Activated gamma-delta T cell treated with anti-CD3 and anti-CD28 coated beads, Interleukin-2, amount 50 U/mL, for 16 hours (primary cell): ENCODE measurements at places on chromosomes 6 and 20.

DNA sequence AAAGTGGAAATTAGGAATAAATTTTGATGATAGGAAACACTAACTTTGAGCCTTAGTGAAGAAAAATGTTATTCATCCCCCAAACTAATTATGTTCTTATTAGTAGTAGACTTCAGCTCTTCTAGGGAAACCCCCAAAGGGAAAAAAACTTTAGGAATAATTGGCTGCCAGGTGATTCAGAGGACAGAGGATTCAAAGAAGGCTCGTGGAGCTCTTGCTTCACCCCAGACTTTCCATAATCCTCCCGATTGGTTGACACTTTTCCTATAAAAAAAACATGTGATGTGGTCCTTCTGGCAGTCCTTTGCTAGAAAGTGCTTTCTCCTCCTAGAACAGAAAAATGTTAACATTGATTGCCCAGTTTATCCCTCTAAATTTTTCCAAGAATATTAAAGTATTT, 5.6 kb upstream of the CCDC170 start:
- no peak for DNase-seq

- no peak for DNase-seq
These were observed 276.0 kb downstream of the GJA1 start for GRCh38 chr6:121711472-121711871.

DNA sequence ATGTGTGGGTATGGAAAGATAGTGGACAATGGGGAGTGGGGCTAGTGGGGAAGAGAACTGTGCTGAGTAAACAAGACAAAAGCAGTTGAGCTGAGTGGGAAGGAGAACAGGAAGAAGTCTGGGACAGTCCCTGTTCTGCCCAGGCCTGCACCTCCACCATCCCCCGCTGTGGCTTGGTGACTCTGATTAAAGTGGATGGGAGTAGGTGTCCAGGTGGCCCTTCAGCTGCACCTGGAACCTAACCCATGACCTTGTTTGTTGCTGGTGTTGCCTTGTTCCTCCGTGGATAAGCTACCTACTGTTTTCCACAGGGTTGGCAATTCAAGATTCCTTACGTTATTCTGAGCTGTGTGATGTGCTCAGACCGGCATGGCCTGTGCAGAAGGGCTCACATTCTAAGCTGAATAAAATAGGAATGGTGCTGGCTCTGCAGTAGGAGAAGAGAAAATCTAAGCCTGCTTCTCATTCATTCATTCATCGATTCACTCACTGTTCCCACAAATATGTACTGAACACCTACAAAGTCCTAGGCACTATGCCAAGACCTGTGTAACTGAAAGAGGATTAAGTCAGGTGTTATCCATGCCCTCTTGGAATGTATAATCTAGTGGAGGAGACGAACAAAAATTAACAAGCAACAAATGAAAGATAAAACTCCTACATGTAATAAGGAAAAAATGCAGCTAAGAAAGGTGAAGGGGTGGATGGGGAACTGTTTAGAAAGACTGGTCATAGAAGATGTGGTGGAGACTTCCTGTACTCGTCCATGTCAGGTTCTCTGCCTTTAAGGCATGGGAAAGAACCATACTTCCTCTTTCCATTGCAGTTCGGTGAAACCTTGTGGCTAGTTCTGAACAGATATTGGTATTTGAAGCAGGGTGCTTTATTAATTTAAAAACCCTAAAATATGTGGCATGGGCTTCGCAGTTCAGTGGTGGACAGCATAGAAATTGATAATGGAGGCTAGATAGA, 10.1 kb upstream of the CALHM6 start:
- DNase-seq = no peak

DNA sequence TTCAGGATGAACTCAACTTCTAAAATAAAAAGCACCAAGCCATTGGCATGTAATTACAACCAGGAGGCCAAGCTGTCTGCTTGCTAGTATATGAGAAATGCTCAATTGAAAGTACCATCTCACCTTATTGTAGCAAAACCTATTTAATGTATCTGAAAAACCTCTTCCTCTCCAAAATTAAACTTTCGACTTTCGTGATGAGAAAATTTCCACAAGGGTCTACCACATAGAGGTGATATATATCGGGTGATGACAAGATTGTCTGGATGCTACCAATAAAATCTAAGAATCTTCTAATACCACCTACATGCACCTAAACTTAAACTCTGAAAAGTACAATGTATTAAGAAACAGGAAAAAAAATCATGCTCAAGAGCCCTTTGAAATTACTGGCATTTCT, 74.2 kb downstream of the ATXN1 start:
- no peak for DNase-seq

GRCh38 chr6:80792151-80792550, 685.7 kb downstream of the BCKDHB start:
- no peak for DNase-seq

- DNase-seq = peak; percentile 61
These were observed 11.0 kb downstream of the UNC5CL start for GRCh38 chr6:41027799-41028560.

GRCh38 chr20:10958279-10958678, 284.5 kb upstream of the JAG1 start:
- no peak for DNase-seq

GRCh38 chr20:48800177-48800576, 27.6 kb downstream of the PREX1 start:
- DNase-seq = no peak
